Kidney glomerular epithelial cell (primary cell): ENCODE measurements at places on chromosomes 16 and 17.

DNA sequence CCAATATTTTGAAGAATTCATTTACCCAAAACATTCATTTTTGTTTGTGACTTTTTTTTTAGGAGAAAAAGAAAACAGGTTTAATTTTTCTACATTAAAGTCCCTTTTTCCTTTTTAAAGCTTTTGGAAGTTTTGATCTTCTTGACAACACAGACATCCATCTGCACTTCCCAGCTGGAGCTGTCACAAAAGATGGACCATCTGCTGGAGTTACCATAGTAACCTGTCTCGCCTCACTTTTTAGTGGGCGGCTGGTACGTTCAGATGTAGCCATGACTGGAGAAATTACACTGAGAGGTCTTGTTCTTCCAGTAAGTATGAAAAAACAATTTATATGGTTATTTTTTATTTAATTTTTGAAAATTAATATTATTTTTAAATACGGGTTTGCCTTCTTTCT lies 37.2 kb downstream of the SIAH1 start:
- no peak for DNase-seq

DNA sequence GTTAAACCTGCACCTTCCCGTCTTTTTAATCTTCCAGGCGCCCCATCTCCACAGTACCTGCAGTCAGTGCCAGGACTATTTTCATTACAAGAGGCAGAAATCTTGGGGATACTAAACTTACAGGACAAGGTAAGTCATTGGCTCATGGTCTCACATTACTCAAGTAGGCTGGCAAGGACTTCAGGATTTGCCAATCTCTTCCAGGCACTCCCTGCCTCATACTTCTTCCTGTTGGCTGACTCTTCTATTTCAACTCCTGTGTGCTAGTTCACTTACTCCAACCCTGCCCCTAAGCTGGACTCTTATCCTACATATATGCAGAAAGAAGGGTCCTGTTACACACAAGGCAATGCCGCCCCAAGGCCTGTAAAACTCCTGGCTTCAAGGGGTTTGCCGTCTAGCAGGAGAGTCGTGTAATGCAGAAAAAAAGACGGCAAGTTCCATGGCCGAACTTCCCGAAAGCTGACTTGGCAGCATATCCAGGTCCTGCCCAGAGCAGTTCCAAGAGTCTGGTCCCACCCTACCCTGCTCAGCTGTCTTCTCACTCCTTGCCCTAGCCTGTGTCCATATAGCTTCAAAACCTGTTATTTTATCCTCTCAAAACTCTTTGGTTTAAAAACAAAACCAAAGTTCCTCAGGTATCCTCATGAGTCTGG lies 14.8 kb downstream of the ERN1 start:
- no peak for DNase-seq

DNA sequence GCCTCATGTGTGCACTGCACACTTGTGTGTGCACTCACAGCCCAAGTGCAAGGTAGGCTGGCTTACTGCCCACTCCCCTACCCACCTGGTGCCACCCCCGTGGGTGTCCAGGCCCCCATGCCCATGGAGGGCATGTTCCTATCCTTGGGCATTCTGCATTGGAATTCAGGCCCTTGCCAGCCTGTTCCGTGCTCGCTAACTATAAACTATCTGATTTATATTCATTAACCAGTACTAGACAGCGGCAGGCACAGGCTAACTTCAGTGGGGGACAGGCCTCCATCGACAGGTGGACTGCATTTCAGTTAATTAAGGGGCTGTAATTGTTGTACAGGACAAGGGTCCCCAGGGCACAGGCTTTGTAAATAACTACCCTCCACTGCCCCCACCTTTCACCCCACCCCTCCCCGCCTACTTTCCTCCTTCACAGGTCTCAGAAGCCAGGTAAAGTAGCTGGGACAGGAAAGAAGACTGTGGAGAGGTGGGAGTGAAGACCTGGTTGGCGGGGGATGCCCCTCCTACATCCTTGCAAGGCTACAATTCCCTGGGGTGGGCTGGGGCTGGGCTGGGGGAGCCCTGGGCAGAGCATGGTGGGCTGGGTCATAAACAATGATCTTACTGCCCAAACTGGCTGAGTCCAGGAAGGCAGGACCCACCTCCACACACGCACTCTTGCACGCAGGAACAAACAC lies 119.0 kb upstream of the LHX1 start:
- DNase-seq, result no peak

DNA sequence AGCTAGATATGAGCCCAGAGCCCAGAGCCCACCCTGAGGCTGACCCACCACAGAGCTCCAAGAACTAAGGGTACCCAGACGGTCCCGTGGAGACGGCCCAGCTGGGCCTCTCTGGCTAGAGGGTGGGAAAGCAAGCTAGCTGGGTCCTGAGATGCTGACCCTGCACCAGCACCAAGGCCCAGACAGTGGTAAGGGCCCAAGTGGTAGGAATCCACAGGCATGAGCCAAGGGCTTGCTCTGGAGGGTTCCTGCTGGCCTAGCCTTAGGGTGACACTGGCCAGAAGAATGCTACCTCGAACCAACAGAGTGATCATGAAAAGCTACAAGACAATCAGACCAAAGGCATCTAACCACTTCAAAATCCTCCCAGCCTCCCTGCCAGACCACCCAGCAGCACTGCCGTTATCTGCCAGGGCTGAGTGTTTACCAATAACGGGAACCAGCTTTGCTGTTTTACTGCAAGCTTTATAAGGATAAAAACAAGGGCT lies 13.2 kb downstream of the HIC1 start:
- DNase-seq, result no peak

GRCh38 chr16:87897521-87898505 lies 28.5 kb upstream of the SLC7A5 start:
- DNase-seq, result no peak

DNA sequence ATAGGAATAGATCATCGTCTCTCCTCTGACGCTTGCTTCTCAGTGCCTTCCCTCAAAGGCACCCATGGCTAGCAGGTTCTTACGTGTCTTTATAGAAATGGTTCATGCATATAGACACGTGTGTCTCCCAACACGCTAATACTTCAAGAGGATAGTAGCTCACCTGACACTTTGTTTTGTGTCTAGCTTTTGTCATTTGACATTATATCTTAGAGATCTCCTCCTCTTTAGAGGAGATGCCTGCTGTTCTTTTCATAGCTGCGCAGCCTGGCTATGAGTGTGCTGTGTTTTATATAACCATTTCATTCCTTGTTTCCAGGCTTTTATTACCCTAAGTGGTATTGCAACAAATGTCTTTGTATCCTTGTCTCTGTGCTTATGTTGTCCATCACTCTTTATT lies 411.7 kb downstream of the CPPED1 start:
- no peak for DNase-seq

DNA sequence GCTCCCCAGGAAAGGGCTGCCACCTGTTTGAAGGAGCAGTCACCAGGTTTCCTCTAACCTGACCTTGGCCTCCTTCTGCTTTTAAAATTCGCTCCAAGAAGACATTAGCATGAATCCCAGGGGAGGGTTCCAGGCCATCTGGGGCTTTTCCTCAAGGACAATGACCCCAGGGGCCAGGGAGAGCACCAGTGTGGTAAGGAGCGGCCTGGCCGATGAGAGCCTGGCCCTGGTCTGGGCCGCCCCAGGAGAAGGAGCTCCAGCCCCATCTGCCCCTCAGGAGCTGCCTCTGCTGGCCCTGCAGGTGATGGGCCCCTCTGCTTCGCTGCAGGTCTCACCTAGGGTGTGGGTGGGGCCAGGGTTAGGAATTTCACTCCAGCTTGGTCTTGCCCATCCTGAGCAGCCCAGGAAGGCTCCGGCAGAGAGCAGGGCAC lies 209.2 kb upstream of the TNRC6C start:
- no peak for DNase-seq

GRCh38 chr17:69574257-69575197 lies 160.0 kb downstream of the MAP2K6 start:
- peak; percentile 47 for DNase-seq

- DNase-seq, result peak; percentile 41
These were observed 5.4 kb downstream of the BANP start for GRCh38 chr16:87956365-87957231.

DNA sequence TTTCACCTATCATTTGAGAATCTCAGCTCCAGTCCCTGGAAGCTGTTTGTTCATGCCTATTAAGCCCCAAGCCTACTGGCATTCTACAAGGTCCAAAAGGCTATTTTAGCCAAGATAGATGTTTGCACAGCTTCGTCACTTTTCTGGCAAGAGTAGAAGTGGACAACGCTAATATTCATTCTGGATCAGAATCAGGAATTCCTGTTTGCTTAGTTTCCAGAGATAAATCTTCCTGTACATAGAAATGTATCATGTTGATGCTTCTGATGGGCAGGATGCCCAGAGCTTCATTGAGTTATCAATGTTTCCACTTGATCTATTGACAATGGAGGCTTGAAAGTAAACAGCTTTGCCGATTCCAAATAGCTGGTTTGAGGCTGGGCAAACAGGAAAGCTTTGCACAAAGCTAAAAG lies 260.7 kb upstream of the CA10 start:
- no peak for DNase-seq

GRCh38 chr17:77881545-77881944 lies 77.0 kb upstream of the TNRC6C start:
- no peak for DNase-seq

- DNase-seq, result no peak
These were observed 111.0 kb downstream of the NPIPB5 start for GRCh38 chr16:22621586-22622155.

- peak; percentile 48 for DNase-seq
These were observed 934 bp downstream of the MAFG start for GRCh38 chr17:81926451-81927151.

- no peak for DNase-seq
These were observed 25.2 kb upstream of the MLKL start for GRCh38 chr16:74725651-74726455.

DNA sequence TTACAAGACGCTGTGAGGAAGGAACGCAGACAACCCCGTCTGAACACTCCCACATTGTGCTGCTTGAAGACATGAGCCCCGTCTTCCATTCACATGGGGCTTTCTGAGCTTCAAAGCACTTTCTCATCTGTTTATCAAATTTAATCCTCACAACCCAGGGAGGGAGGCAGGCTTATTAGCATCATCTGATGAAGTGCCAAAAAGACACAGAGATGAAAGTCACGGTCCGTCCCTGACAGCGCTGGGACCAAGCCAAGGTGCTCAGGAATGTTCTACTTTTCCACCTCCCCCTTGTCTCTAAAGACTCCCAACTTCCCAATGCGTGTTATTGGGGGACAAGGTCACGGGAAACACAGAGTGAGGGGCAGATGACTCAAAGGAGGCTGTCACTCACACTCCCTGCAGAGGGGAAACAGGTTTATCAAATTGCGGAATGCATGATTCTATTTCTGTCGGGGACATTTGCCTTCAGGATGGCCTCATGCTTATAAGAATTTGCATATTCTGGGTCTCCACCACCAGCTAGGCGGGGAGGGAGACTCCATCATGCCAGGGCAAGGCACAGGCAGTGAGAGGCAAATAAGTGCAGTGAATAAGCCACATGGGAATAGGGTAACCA lies 10.7 kb downstream of the XYLT1 start:
- DNase-seq, result no peak

DNA sequence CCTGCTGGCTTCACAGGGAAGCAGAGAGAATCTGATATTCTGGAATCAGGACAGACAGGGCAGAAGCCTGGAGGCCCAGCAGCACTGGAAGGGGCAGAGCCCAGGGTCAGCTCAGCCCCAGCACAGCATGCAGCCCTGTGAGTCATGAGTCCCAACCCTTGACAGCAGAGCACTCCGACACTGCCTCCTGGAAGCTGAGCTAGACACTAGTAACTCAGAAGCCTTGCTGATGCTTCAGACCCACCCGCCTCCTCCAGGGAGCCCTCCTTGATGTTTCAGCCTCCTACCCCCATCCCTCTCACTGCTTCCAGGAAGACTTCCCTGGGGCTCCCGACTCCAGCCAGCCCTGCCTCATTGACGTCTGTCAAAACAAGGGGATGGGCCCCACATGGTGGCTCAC lies 6.9 kb downstream of the CAMKK1 start:
- DNase-seq, result peak; percentile 19

DNA sequence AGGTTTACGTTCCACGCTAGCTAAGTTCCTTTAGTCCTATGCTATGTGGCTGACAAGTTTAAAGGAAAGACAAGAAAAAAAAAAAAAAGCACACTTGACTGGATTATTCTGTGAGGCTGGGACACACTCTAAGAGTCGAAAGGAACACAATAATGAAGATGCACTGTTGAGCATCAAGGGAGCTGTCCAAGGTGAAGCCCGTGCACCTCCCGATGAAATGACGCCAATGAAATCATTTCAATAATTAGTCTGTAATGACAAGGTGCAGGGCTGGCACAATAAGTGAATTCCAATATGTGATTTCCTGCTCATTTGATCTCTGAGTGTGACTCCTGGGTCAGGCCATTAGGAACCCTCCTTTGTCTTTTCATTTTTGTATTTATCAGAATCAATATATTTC lies 232.9 kb downstream of the CDH13 start:
- no peak for DNase-seq

- DNase-seq, result peak; percentile 72
These were observed 280.2 kb downstream of the SEC14L1 start for GRCh38 chr17:77420804-77421629.

- no peak for DNase-seq
These were observed 180.5 kb upstream of the ZNF469 start for GRCh38 chr16:88202207-88202745.

GRCh38 chr17:82948081-82948511 lies 108.3 kb upstream of the ZNF750 start:
- no peak for DNase-seq

- DNase-seq, result peak; percentile 40
These were observed at the start of gene ABHD15 for GRCh38 chr17:29566473-29567303. ABHD15 (minus strand) TSS chr17:29567037; CDS start chr17:29566966, 71 bp downstream.

- no peak for DNase-seq
These were observed 3.4 kb upstream of the PPP1R9B start for GRCh38 chr17:50153650-50154575.

DNA sequence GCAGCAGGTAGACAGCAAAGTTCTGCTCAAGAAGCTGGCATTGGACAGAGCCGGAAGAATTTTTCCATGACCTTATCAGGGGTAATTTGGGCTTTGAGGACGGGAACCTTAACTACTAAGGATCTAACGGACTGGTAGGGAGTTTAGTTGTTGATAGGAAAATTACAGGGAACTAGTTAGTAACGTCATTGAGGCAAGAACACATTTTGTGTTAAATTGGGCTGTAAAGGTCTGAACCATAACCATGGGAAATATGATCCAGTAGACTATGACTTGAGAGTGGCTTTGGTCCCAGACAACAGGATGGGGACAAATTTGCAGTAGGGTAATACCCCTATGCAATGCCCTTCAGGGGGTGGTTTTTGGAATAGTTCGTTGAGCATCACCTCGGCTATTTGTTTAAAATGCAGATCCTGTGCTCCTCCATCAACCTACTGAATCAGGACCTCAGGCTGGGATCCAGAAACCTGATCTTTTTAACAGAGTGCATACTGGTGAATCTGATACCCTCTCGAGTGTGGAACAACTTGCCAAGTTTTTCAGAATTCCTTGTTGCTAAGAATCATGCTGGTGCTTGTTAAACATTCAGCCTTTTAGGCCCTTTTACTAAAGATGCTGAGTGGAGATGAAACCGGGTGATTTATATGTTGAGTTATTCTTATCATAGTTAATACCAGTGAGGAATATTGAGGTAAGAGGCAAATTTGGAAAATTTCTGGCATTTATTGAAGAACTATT lies 255.1 kb downstream of the MAP2K6 start:
- DNase-seq, result no peak

- DNase-seq, result no peak
These were observed 11.8 kb downstream of the BCAR1 start for GRCh38 chr16:75239542-75240122.

GRCh38 chr16:56946767-56947603 lies 14.8 kb upstream of the CETP start:
- no peak for DNase-seq
